ENCODE measurements at places on chromosomes 13 and 19.

GRCh38 chr13:110000534-110001345 is 214.4 kb upstream of the IRS2 start:
- no peak for DNase-seq

DNA sequence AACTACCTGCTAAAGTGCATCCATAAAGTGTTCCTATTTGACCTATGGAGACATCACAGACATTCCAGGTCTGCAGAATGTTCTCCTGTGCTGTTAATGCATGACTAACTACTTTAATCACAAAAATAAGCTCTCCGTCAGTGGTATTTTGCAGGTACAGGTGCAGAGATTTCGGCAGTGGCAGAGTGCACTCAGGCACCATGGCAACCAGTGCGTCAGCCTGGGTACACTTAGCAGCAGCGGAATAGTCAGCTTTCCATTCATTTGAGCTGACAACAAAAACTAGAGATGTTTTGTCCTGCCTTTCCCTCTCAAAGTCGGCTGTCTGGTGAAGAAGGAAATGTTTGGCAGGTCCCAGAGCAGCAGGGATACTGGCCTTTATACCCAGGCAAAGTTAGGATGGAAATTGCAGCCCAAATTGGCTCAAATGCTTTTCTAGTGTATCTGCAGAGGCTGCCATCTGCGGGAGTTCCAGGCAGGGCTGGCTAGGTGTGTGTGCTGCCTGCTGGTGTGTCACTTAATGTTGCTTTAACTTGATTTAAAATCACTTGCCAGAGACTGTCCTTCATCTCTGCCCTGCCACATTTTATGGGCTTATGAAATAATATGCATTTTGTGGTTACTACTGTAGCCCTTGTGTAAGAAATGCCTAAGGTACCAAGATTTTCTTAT is 195.8 kb downstream of the RAP2A start:
- DNase-seq = peak; percentile 19

DNA sequence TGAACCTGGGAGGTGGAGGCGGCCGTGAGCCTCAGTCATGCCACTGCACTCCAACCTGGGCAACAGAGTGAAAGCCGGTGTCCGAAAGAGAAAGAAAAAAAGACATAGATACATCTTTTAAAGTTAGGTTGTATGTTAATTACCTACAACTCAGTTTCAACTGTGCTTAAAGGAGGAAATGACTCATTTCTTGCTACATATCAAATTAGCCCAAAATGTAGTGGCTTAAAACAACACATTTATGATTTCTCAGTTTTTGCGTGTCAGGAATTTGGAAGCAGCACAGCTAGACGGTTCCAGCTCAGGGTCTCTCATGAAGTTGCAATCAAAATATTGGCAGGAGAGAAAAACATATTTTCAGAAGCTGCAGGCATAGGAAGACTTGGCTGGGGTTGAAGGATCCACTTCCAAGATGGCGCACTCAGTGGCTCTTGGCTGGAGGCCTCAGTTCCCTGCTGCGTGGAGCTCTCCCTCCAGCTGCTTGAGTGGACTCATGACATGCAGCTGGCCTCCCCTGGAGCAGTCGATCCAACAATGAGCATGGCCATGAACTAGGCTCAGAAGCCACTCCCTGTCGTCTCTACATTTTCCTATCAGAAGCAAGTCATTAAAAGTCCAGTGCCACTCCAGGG is 7.1 kb downstream of the LDLR start:
- DNase-seq = no peak

GRCh38 chr19:13053761-13054625 is 48.7 kb downstream of the LYL1 start:
- no peak for DNase-seq

GRCh38 chr13:69935043-69935442 is 172.6 kb upstream of the ATXN8OS start:
- DNase-seq = no peak

GRCh38 chr13:72561791-72562190 is 165.6 kb downstream of the MZT1 start:
- no peak for DNase-seq

GRCh38 chr13:24763596-24764275 is at the start of gene RNF17:
TSS of gene RNF17 (plus strand) at chr13:24764169. CDS start at chr13:24764204, 35 bp downstream.
- no peak for DNase-seq

Data from iPS-NIHi11 (cell line).